ENCODE measurements at places on chromosomes 6 and 20.

DNA sequence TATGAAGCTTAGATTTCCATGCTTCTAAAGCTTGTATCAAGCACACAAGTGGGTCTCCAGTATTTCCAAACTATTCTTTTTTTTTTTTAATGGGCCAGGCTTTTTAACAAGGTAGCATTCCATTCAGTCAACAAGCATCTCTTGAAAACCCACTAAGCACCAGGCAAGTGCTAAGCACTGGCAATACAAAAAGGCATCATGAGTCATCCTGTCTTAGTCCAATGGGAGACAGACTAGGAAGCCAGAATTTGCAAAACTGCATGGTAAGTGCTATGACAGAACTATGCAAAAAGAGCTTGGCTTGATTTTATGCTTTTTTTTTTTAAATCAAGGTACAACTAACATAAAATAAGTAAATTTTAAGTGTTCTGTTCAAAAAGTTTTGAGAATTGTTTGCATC lies 109.3 kb upstream of the DST start:
- no peak for DNase-seq

DNA sequence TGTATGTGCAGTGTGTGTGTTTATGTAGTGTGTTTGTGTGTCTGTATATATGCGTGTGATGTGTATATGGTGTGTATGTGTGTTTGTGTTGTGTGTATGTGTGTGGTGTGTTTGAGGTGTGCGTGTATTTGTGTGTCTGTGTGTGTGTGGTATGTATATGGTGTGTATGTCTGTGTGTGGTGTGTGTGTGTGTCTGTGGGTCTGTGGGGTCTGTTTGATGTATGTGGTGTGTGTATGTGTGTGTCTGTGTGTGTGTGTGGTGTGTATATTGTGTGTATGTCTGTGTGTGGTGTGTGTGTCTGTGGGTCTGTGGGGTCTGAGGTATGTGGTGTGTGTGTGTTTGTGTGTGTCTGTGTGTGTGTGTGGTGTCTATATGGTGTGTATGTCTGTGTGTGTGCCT lies 10.8 kb upstream of the MYT1 start:
- no peak for DNase-seq

DNA sequence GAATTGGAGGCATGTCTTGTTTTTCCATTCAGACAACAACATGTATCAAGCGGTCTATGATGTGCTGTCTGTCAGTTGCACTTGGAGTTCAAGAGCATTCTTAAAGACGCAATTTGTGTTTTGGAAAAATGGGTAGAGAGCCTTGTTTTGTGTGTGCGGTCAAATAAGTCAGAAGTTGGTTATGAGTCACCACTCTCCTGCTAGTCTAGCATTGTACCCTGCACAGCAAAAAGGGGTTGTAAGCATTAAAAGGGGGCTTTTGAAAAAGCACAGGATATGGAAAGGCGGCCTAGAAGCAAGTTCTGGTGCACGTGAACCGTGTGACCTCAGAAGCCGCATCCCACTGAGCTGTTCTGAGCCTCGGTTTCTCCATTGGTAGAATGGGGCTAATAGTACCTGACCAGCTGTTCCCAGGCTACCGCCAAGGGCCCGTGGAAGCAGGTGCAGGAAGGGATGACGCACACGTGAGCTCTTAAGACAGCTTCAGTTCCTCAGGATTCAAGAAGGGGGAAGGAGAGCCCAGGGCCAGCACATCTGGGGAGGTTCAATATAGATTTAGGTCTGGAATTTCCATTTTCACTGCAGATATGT lies 61.6 kb upstream of the SNX9 start:
- DNase-seq, result no peak

DNA sequence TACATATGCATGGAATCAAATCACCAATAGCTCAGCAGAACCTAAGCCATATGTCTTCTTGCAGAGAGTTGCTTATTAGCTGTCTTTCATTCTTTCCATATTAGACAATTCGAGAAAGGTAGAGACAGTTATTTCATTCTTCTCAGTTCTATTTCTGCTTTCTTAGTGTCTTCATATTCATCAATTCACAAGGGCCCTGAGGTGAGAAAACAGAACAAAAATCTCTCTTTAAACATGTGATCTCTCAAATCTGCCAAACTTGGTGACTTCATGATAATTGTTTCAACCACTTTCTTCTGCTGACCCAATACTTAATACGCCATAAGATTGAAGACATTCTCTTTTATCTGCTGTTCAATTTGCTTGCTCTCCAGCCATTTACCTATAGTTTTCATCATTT lies 229.7 kb upstream of the MARCKS start:
- DNase-seq, result no peak

- no peak for DNase-seq
Measured at GRCh38 chr6:72784581-72784980, 162.7 kb downstream of the KCNQ5 start.

DNA sequence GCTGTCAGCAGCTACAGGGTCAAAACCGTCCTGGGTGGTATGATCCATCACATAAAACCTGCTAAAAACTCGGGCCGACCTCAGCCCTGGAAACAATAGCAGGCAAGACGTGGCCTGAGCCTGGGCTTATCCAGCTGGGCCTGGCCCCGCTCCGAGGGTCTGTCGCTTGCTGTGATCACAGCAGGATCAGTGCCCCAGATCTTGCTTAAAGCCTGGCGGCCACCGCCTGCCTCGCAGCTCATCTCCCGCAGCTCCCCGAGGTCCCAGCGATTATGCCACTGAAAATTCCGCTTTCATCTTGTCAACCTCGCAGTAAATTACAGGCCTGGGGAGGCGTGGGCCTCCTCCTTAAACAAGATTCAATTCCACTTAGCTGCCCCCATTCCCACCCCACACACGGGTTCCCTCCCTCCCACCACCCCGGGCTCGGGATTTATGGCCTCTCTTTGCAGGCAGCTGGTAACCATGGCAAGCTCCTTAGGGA lies 40.1 kb downstream of the CDH22 start:
- DNase-seq, result no peak

DNA sequence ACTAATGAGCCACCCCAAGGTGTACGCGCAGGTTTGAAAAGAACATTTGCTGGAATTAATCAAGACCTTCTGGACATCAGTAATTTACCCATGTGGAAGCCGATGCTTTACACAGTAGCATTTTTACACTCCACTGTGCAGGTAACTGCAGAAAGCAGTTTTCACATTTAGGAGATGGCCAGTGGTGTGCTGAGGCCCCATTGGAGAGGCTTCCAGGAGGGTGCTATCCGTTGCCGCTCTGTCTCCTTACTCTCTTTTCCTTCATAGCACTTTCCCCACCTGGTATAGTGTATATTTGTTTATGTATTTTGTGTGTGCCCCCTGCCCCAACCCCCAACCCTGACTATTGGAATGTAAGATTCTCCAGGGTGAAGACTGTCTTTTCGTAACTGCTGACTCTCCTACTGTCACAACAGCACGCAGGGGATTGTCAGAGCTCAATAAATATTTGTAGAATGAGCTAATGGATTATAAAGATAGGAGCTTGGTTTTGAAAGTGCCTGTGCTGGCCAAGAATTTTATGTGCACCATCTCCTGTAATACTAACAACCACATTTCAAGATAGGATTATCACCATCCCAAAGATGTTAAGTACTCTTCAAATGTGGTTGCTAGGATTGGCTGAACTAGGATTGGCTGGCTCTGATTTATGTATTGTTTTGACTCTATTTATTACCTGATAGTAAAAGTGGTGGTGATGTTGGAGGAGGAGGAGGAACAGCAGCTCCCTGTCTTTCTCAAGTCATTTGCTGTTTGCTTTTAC lies 74.0 kb upstream of the GLP1R start:
- no peak for DNase-seq

DNA sequence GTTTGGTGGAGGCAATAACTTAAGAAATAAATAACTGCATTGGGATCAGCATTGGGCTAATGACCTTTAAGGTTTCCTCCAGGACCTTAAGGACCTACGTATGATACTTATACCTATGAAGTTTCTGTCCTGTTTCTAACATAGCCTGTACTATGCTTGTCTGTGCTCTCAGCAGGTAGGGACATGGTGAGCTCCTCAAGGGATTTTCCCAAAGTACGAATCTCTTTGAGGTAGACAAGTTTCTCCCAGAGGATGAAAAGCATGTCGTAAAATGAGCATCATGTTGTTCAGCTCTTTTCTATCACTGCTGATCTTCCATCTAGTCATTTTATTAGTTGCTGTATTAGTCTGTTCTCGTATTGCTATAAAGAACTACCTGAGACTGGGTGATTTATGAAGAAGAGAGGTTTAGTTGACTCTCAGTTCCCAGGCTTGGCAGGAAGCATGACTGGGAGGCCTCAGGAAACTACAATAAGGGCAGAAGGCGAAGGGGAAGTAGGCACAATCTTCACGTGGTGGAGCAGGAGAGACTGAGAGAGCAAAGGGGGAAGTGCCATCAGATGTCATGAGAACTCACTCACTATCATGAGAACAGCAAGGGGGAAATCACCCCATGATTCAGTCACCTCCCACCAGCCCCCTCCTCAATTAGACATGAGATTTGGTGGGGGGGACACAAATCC lies 77.8 kb upstream of the TGM3 start:
- peak; percentile 3 for DNase-seq

DNA sequence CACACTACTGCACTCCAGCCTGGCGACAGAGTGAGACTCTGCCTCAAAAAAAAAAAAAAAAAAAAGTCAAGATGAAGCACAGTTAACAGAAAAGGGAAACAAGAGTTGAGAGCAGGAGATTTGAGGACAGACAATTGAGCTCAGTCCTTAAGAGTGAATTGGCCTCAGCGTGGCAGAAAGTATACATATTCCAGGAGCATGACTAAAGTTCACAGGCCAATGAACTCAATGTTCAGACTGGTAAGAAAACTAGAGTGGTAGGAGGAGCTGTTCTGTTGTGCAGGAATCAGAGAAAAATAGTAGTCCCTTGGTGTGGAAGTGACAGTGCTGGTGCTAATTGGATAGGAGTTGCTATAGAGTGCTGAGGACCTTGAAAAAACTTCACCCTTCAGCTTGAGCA lies 60.0 kb downstream of the NRN1 start:
- DNase-seq, result no peak

DNA sequence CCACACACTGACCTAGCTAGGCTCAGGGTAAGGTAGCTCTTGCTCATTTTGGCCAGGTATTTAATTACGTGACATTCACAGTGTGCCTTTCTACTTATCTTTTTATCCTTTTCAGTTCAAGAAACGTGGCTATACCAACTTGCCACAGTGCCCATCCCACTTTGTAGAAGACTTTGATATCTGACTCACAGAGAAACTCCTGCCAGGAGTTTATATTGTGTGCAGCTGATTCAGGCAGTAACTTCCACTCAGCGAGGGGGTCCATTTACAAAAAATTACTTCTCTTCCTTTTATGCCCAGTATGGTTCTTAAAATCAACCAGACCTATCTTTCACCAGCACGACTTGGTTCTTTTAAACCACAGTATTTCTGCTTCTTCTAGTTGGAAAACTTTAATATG lies 75.6 kb downstream of the PRL start:
- no peak for DNase-seq

DNA sequence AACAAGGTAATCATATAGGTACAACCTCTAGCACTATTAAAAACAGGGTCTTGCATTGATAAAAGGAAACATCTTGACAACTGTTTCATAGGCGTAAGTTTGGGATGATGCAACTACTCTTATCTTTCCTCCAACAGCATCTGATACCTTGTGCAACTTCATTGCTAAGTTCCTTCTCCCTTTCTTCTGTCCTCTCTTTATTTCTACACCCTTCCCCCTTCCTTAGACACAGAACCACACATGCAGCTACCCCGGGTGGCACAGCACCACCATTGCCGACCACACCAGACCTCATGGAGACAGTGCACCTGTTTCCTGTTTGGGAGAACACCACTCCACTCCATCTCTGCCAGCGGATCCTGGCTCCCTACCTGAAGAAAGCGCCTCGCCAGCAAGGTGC lies 14.4 kb downstream of the MYB start:
- no peak for DNase-seq

- no peak for DNase-seq
Measured at GRCh38 chr20:37839432-37839827, 63.5 kb upstream of the VSTM2L start.

DNA sequence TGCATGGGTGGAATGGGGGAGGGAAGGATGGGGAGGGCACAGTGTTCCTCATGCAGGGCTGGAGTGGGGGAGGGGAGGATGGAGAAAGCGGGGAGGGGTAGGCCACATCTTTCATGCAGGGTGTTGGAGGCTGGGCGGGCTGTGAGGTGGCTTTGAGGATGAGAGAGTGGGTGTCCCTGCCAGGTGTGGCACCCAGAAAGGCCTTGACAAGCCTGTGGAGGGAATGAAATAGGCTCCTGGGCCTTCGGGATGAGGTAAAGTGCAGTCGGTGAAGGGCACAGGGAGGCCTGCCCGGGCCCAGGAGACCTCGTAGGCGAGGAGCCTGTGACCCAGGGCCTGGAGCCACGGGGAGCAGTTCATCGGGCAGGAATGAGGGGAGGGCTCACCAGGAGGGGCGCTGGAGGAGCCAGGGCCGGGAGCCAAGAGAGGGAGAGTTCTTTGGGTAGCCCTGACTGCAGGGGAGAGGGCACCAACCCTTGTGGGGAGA lies 7.6 kb downstream of the CEBPB start:
- no peak for DNase-seq

- no peak for DNase-seq
Measured at GRCh38 chr6:125957845-125958244, 1.3 kb downstream of the HINT3 start.

DNA sequence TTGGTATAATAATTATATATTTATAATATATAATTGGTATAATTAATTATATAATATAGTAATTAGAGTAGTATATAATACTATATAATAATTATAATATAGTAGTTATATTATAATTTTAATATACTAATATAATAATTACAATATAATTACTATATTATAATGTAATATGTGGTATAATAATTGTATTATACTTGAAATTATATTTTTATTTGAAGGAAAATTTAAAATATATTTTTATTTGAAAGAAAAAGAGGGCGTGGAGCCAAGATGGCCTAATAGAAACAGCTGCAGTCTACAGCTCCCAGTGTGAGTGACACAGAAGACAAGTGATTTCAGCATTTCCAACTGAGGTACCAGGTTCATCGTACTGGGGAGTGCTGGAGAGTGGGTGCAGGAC lies 365.9 kb downstream of the MMUT start:
- DNase-seq, result no peak

DNA sequence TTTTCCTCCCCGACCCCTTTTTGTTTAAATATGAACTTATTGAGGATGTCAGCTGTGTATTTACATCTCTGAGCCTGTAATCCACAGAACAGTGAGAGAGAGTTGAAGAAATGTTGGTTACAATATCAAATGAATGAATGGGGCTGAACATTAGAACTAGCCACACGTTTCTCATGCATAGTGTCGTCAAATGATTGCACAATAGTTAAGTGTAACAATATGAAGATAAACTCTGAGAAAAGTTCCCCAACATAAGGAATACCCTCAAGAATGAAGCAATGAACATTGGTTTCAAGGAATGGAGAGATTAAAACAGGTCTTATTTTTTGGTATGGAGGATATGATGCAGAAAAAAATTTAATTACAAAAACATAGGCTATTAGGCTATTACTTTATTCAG lies 100.5 kb upstream of the DTNBP1 start:
- DNase-seq, result no peak

- no peak for DNase-seq
Measured at GRCh38 chr6:145271040-145271439, 464.3 kb downstream of the EPM2A start.

Measured in stimulated activated CD4-positive, alpha-beta T cell treated with anti-CD3 and anti-CD28 coated beads, Interleukin-12 subunit alpha, Interleukin-12 subunit beta, amount 100 ng/mL, for 4 hours (primary cell).